SJCRH30 (cell line): ENCODE measurements at places on chromosomes 6 and 20. TPM values are rescaled to one million over a fixed set of nuclear protein-coding genes. Genes with fewer than 3 reads are reported as not detected.

Gene THBS2
- 0.18 and 0.28 TPM in 2 replicates for total RNA-seq

Gene ZNF311
- total RNA-seq: not detected in 2 replicates

Gene FOXP4
- total RNA-seq: 9.2 and 10.3 TPM in 2 replicates

DNA sequence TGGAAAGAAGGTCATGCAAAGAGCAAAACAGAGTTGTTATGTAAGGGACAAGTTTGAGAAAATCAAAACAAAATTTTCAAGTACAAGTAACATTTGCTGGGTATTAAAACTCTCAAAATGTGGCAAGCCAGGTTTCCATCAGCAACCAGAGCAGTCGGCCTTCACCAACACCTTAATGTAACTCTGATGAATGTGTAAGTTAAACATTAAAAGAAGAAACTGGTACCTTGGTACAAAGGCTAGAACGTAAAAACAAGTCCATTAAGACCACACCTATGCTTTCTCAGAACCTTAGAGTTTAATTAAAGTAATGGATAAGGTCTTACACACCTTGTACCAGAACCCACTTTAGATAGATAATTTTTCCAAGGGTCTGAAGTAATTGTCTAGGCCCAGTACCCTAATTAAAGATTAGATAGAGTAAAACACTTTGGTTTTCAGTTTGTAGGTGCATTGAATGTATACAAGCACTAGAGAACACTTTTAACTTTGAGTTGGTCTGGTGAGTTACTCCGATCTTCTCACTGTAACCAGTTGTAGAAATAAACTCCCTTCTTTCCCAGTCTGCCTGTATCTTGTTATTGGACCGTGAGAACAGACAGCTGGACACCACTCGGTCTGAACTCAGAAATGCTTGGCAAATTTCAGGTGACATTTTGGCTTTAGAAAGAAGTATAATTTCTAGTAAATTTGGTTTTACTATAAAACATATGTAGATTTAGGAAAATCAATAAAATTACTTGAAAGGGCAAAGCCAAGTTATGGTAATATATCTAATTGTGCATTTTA is 319.4 kb downstream of the HTR1B start:
- no peaks in the 10 kb centered on the region for H3K4me1 ChIP-seq
- DNase-seq: no peak
- no peak overlapping the region for H3K4me3 ChIP-seq
- H3K27ac ChIP-seq: no peak overlapping the region
- H3K36me3 ChIP-seq: no peaks in the 10 kb centered on the region

- DNase-seq: peak; percentile 31
- H3K36me3 ChIP-seq: no peaks in the 10 kb centered on the region
- no peaks in the 10 kb centered on the region for H3K27me3 ChIP-seq
- H3K27ac ChIP-seq: no peak overlapping the region
Measured at GRCh38 chr6:131182991-131183425, 47.7 kb downstream of the AKAP7 start.

GRCh38 chr6:107621229-107621937 is 131.5 kb downstream of the SOBP start:
- no peak overlapping the region for H3K4me3 ChIP-seq
- H3K4me1 ChIP-seq: peaks cover 79% of the 10 kb centered on the region
- H3K27me3 ChIP-seq: no peaks in the 10 kb centered on the region
- no peak for DNase-seq
- H3K36me3 ChIP-seq: no peaks in the 10 kb centered on the region
- no peak overlapping the region; the same call in 1 of the 2 replicates for H3K27ac ChIP-seq

DNA sequence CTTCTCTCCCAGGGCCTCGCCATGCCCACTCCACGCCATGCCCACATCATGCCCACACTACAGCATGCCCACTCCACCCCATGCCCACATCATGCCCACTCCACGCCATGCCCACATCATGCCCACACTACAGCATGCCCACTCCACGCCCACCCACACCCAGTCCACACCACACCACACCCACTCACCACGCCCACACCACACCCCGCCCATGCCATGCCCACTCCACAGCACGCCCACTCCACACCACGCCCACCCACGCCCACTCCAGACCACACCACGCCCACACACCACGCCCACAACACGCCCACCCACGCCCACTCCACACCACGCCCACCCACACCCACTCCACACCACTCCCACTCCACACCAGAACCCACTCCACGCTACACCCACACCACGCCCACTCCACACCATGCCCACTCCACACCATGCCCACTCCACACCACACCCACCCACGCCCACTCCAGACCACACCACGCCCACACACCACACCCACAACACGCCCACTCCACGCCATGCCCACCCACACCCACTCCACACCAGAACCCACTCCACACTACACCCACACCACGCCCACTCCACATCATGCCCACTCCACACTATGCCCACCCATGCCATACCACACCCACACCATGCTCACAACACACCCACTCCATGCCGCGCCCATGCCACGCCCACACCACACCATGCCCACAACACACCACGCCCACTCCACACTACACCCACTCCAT is 88.6 kb downstream of the ERMARD start:
- no peak for DNase-seq
- no peaks in the 10 kb centered on the region for H3K36me3 ChIP-seq
- no peaks in the 10 kb centered on the region; the same call in 1 of the 2 replicates for H3K27me3 ChIP-seq
- no peak overlapping the region for H3K27ac ChIP-seq
- H3K4me1 ChIP-seq: no peaks in the 10 kb centered on the region

DNA sequence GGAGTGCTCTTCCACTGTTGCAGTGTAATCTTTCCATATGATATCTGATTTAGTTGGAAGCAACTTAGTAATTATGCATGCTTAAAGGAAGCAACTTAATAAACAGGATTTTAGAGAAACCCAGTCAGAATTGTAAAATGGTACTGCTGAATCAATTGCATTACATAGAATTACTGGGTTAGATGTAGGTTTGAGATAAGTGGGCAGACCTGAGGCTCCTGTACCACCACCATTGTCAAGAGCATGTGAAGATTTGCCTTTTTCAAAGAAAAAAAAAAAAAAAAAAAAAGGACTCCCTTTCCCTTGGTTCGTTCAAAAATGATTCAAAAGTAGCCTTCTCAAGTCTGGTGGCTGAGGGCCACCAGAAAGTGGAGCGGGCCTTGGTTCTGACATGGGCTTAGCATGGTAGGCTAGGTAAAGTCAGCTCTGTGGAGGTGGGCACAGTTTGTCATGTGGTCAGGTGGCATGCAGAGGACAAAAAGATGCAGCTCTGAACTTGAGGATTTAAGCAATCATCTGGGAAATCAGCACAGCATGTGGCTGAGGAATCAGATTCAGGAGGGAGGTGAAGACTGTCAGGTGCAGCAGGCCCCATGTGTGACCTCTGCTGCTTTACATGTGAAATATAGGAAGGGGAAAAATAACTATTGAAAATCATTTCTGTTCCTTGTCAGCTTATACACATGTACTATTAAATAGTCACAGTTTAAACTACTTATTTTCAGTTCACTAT is 32.4 kb downstream of the ARID1B start:
- no peak for DNase-seq
- H3K36me3 ChIP-seq: no peaks in the 10 kb centered on the region
- H3K27ac ChIP-seq: no peak overlapping the region
- no peaks in the 10 kb centered on the region for H3K27me3 ChIP-seq
- no peaks in the 10 kb centered on the region for H3K4me1 ChIP-seq
- no peak overlapping the region for H3K4me3 ChIP-seq

Gene PPP1R3G
- 0.71 and 1.0 TPM in 2 replicates for total RNA-seq

DNA sequence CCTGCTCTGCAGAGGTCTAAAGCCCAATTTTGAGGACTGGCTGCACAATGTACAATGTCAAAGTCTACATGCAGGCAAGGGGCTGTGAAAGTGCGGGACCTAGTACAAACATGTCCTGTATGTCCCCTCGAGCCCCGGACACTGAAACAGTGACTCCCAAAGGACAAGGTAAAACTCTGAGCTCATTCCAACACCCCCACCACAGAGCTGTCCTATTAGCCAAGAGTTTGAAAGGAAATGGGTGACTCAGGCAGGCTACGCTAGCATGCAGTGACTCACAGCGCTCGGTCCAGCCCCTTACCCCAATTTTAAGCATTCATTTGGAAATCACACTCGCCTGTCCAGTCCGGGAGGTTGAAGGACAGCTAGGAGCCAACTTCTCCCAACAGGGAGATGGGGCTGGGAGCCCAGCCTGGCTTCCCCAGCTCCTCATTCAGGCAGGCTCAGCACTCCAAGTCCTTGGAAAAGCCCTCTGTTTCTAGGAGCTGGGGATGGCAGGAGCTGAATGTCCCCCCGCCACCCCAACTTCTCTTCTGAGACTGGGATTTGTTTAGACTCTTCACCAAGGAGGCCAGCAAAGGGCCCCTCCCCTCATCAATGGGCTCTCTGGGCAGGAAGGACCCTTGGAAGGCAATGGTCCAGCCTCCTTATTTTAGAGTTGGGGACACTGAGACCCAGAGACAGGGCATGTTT is 3.9 kb downstream of the SDC4 start:
- no peak overlapping the region for H3K27ac ChIP-seq
- peaks cover 58% of the 10 kb centered on the region for H3K4me1 ChIP-seq
- no peak for DNase-seq
- H3K36me3 ChIP-seq: 0 out of 2 replicates have a peak, but pooled peaks cover 2% of the 10 kb centered on the region

Gene LHFPL5
- 0.08 and 0.10 TPM in 2 replicates for total RNA-seq

Gene ANKRD66
- total RNA-seq: not detected in 2 replicates

- no peak for DNase-seq
- no peaks in the 10 kb centered on the region for H3K27me3 ChIP-seq
Measured at GRCh38 chr6:89777455-89777854, 42.1 kb downstream of the MDN1 start.

Gene MLIP
- total RNA-seq: 2.8 TPM in 2 replicates

Gene DAAM2
- total RNA-seq: 3.5 and 3.6 TPM in 2 replicates

Gene SIM1
- 0.99 and 1.2 TPM in 2 replicates for total RNA-seq

DNA sequence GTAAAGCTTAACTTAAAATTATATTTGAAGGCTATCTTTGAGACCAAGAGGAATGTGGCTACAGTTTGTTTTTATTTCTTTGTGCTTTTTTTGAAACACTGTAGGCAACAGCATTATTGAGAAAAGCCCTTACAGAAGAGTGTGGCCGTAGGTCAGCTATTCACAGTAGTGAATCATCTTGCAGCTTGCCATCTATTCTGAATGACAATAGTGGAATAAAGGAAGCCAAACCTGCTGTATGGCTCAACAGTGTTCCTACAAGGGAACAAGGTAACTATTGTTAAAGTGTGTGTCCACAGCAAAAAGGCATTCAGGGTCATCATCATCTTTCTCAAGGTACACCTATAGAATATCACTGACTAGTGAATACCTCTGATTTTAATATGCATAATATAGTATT is 88.5 kb downstream of the KIZ start:
- H3K4me3 ChIP-seq: no peak overlapping the region
- no peak for DNase-seq
- no peaks in the 10 kb centered on the region for H3K27me3 ChIP-seq

DNA sequence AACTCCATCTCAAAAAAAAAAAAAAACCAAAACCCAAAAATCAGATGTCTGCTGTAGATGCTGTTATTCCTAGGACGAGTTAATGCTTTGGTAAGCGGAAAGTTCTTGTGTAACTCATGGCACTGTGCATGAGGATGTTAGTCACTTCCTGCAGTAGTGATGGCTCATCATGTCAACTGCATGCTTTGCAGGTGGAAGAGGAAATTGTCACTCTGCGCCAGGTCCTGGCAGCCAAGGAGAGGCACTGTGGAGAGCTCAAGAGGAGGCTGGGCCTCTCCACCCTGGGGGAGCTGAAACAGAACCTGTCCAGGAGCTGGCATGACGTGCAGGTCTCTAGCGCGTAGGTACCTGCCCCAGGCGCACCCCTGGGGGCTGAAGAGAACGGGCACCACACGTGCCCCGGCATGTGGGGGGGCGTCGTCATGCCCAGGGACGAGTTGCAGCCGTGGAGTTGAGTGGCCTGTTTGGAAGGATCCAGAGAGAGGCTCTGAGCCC is 8.5 kb downstream of the TPD52L2 start:
- H3K27me3 ChIP-seq: no peaks in the 10 kb centered on the region
- no peak overlapping the region for H3K4me3 ChIP-seq
- DNase-seq: no peak
- no peak overlapping the region for H3K27ac ChIP-seq

Gene PLAGL2
- 19.7 and 21.5 TPM in 2 replicates for total RNA-seq

DNA sequence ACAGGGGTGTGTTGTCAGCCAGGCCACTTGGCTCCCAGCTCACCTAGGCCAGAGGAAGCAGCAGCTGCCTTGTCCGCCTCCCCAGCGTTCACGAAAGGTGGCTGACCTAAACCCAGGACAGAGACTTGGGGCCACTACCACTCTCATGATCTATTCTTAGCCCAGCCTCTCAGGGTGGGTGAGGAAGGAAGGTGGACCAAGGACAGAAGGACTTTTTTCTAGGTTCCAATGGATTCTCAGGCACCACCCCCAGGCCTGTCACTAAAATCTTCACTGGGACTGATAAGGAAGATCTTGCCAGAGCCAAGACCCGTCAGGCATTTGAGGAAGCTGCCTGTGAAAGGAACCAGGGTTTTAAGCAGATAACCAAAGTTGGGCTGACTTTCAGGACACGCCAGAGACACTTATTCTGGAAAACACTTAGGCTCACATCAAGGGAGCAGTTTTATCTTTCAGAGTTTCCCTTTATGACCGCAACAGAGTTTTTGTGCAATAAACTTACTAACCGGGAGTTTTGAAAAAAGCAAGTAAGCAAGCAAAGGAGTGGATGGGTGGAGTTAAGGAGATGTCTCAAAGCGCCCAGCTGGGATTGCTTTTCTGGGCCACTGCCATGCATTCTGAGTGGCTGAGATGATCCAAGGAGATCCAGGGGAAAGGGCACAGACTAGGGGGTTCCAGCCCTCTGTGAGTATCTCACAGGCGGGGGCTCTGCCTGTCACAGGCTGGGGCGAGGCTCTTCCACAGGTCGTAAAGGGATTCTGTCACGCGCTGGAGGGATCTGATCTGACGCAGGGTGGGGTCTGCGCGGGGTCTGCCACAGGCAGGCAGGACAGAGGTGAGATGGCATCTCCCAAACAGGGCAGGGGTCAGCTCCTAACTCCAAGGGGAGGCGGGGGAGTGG is 989 bp downstream of the FITM2 start:
- no peak overlapping the region for H3K27ac ChIP-seq
- peak overlapping the region; percentile 77 for H3K4me3 ChIP-seq
- H3K27me3 ChIP-seq: 0 out of 2 replicates have a peak, but pooled peaks cover 5% of the 10 kb centered on the region
- DNase-seq: no peak
- no peaks in the 10 kb centered on the region for H3K36me3 ChIP-seq

GRCh38 chr20:23533161-23533560 is 35.1 kb downstream of the CST9L start:
- no peaks in the 10 kb centered on the region for H3K27me3 ChIP-seq
- no peaks in the 10 kb centered on the region for H3K36me3 ChIP-seq
- H3K4me1 ChIP-seq: no peaks in the 10 kb centered on the region
- no peak overlapping the region for H3K4me3 ChIP-seq

DNA sequence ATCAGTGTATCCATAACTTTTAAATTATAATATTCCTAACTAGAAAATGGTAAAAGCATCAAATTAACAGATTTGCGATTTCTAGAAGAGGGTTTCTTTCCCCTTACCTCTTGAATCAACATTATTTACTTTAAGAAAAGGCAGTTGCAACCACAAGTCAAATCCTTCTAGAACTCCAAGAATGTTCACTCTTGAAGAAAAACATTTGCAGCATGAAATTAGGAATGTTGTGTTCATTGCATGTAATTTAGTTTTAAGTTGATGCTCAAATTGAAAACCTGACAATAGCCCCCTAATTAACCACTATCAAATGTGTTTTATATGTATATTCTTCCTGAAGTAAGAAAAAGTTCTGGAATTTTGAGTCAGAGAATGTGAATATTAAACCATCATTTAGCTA is 2.3 kb upstream of the REV3L start:
- peaks cover 10% of the 10 kb centered on the region for H3K4me1 ChIP-seq
- peak overlapping the region; percentile 95; the same call in 1 of the 2 replicates for H3K27ac ChIP-seq
- no peaks in the 10 kb centered on the region for H3K27me3 ChIP-seq
- H3K36me3 ChIP-seq: peaks cover 6% of the 10 kb centered on the region; the same call in 1 of the 2 replicates

Gene KCTD20
- total RNA-seq: 61.6 and 64.1 TPM in 2 replicates

GRCh38 chr6:168929871-168930450 is 323.7 kb downstream of the THBS2 start:
- no peaks in the 10 kb centered on the region for H3K36me3 ChIP-seq
- no peak for DNase-seq
- H3K27me3 ChIP-seq: no peaks in the 10 kb centered on the region
- no peak overlapping the region for H3K27ac ChIP-seq
- H3K4me3 ChIP-seq: no peak overlapping the region
- H3K4me1 ChIP-seq: 0 out of 2 replicates have a peak, but pooled peaks cover 3% of the 10 kb centered on the region
